ENCODE measurements at places on chromosomes 5 and 9.

- DNase-seq: no peak
These were observed 2050.2 kb upstream of the CDH6 start for GRCh38 chr5:29143266-29143665.

- no peak for DNase-seq
These were observed 844 bp downstream of the POLR3G start for GRCh38 chr5:90475436-90475980.

- DNase-seq: no peak
These were observed 11.0 kb upstream of the DMRT3 start for GRCh38 chr9:965497-965896.

- DNase-seq: no peak
These were observed 138.0 kb downstream of the KDM4C start for GRCh38 chr9:6895754-6896153.

DNA sequence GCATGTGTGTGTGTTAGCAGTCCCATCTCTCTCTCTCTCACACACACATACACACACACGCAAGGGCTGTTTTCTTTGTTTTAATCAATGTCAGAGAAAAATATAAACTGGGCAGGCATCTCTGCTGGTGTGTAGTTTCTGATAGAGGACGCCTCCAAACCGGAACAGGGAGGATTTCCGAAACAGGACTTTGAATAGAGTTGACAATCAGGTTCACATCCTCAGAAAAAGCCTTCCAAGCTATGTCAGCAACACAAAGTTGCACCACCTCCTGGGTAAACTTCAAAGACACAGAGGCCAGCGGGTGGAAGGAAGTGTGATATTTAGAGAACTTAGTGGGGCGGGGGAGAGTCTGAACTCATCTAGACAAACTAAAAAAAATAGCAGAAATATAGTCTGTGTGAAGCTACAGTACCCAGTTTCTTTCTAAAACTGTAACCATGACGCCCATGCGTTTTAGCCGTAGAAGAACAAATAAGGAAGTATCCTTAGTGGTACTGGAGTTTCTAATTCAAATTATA, 1.2 kb downstream of the ST8SIA4 start:
- DNase-seq: no peak

GRCh38 chr9:115462623-115463022, 344.7 kb upstream of the TNC start:
- no peak for DNase-seq

GRCh38 chr5:1565737-1566734, 42.3 kb upstream of the LPCAT1 start:
- no peak for DNase-seq

DNA sequence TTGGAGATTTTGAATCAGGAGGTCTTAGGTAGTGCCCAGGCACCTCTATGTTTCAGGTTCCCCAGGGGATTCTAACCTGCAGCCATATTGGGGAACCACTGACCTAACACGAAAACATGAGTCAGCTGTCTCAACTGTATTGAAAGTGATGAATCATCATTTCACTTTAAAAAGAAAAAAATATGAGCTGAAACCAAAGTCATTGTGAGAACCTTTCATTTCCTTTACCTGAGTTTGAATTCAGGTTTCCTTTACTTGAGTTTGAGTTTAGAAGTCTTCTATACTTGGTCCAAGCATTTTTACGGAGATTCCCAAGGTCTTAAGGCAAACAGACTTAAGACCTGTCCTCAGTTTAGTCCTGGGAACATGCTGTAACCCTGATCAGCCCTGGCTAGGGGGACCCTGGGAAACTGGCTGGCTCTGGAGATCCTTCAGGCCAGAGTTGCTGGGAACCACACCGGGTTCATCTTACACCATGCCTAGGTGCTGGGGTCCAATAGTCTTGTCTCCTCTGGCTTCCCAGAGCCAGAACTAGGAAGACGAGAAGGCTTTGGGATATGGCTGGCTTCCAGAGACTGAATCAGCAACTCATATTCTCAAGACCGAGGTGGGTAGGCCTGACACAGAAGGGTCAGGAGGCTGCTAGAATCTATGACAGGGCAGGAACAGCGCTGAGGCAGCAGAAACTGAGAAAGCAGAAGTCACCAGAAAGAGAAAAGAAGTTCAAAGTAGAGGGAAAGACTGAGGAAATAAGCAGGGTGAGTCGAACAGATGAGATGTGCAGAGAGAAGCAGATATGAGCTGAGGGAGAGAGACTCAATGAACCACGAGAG, 16.4 kb upstream of the PDCD1LG2 start:
- peak; percentile 46 for DNase-seq

- DNase-seq: no peak
These were observed 36.4 kb upstream of the IPPK start for GRCh38 chr9:92706218-92706940.

DNA sequence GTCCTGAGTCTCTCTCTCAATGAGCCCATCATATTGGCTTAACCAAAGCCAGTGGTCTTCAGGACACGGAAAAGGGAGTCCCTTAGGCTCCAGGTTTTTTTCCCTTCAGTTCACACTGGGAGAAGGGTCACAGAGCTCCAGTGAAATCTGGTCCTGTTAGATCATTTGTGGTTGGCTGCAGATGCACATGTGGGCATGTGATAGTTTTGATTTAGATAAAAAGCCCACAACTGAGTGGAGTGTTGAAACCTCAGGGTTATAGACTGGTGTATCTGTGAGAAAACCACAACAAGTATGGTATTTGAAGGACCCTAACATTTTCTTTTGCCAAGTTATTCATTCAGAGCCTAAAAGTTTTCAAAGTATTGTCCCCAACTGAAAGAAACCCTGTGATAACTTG, 46.7 kb downstream of the PRLR start:
- no peak for DNase-seq

- no peak for DNase-seq
These were observed 32.0 kb downstream of the CDC14B start for GRCh38 chr9:96587338-96588315.

GRCh38 chr5:81151546-81151945, 81.6 kb upstream of the CKMT2 start:
- DNase-seq: no peak

GRCh38 chr5:12793373-12793772, 889.1 kb upstream of the CTNND2 start:
- no peak for DNase-seq

DNA sequence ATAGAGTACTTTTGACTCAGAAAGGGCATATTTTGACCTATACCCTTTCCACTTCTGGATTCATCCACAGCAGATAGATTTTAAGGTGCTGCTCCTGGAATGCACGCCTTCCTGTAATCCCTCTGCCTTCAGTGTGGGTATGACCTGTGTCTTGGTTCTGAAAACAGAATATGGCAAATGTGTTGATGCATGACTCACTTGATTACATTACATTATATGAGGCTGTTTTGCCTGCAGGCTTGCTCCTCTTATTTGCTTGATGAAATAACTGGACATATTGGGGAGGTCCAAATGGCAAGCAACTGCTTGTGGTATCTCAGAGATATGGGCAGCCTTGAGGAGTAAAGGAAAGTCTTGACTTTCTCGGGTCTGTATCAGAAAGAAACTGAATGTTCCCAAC, 468.6 kb downstream of the CDH18 start:
- no peak for DNase-seq

- no peak for DNase-seq
These were observed 46.5 kb upstream of the TNFAIP8 start for GRCh38 chr5:119309326-119309725.

- DNase-seq: peak; percentile 82
These were observed 121.3 kb upstream of the OSMR start for GRCh38 chr5:38724301-38725030.

DNA sequence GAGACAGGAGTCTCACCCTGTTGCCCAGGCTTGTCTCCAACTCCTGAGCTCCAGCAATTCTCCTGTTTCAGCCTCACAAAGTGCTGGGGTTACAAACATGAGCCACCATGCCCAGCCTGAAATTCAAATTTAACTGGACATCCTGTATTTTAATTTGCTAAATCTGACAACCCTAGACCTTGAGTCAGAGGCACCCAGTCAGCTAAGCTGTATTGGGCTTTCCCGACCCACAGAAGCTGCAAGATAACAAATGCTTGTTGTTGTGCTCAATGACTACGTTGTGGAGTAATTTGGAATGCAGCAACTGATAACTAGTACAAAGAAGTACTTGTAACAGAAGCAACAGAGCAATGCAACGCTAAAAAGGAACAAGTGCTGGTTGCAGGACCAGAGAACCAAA, 533.1 kb downstream of the NTRK2 start:
- DNase-seq: no peak

GRCh38 chr5:54611290-54611951, 93.9 kb downstream of the SNX18 start:
- DNase-seq: no peak

DNA sequence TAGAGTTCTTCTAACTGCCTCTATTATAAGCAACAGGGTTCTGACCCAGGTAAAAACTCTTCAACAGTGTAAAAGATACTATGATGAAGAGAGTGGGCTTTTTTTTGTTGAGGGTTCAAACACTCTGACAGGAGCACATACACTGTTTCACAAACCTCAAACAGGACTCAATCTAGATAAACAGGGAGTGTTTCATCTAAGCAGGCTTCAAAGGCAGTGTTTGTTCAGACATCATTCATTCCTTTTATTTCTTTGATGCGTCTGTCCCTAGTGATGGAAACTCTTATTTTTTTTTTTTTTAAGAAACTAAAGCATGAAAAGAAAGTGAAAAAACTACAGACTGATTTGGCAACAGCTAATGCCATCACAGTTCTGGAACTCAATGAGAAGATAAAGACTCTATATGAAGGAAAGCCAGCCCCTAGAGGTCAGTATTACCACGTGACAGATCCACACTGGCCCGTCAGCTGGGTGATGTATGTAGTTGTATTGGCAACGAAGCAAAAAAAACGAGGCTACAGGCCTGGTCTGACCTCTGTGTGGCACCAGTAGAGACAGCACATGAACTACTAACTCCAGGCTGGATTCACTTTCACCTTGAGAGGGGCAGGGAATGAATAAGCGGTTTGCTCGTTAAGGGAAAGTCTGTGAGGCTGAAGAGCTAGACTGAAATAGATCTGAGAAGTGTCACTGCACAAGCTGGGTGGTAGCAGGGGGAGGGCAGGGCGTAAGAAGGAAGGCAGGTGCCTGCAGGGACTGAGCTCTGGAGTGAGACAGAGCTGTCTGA, 172.2 kb downstream of the CCDC192 start:
- DNase-seq: no peak

DNA sequence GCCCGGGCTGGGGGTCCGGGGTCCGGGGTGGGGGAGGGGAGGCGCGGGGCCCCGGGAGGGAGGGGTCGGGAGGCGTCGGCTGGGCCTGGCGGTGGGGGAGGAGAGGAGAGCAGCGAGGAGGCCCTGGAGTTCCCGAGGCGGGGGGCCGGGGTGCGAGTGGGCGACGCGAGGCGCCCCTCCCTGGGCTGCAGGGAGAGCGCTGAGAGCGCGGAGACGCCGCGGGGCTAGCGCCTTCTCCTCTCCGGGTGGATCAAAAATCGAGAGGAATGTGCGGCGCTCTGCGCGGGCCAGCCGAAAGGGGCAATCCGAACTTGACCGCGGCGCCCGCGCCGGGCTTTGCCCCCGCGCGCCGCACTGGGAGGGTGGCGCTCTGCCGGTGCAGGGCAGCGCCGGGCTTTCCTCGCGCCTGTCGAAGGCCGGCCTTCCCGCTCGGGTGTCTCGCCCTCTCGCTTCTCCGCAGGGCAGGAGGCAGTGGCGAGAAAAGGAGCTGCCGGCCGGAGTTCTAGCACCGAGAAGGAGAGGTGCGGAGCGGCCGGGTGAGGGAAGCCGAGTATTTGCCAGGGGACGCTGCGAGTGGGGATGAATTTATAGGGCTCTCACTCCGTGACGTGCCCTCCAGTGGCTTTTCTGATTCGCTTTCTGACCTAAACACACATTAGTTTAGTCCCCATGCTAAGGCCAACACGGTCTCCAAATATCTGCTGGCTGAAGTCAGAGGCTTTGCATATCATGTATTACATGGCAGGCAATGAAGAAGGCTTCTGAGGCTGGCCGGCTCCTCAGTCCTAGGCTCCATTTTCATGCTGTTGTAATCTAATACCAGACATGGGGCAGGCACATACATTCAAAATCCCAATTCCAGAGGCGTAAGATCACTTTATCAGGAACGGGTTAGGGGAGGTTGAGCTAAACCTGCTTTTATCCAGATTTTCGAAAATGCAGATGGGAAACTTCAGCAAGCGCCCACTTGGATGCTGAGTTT, 503 bp upstream of the GDNF start:
- DNase-seq: no peak

- peak; percentile 11 for DNase-seq
These were observed 31.8 kb downstream of the MAP1B start for GRCh38 chr5:72138943-72139521.

DNA sequence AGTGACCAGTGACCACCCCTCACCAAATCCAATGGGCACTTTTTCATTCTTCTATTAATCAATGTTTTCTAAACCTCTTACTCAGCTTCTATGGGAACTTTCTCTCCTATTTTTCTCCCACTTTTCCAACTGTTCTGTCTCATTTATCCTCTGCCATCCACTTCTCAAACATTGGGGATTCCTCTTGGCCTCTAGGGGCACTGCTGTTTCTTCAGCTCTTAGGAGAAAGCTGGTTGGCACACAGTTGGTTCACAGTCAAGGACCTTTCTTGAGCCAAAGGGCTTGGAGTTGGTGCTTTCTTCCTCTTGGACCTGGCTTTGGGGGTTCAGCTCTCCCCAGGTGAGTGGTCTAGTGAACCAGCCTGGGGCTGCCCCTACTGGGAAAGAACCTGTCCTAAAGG, 112.2 kb upstream of the LHFPL2 start:
- DNase-seq: no peak

DNA sequence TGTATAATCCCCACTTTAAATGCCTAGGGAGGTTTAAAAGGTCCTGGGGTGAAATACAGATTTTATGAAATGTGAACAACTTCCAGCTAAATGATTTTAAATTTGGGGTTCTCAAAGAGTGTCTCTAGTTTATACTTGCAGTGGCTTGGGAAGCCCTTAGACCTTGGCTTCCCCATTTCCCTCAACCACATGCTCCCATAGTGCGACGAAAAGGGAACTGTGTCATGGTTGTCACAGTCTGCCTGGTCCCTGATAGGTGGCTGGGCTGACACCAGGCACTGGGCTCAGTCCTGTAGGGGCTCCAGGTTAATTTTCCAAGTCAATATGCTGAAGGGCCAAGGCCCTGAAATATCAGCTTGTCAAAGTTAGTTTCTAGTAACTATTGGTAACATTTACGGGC, 10.4 kb upstream of the CXCL14 start:
- DNase-seq: no peak

DNA sequence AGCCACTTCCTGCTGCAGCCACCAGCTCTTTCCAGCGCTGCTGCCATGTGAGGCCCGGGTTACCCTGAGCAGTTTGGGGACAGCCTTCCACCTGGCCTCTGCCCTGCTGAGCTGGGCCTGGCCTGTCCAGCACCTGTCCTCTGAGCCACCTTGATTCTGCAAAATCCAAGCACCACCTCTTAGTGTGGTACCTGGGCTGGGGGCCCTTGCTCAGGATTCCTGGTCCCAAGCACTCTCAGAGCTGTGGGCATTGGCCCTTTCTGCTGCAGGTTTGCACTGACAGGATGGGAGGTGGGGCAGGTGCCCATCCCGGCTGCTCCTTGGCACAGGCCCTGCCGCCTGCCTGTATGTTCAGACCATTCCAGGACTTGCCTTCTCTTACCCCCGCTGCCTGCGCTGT, 309.2 kb upstream of the IRX4 start:
- DNase-seq: no peak
